ENCODE measurements at places on chromosomes 4 and X.

GRCh38 chr4:95963456-95963855 lies 123.6 kb downstream of the PDHA2 start:
- no peak for DNase-seq

DNA sequence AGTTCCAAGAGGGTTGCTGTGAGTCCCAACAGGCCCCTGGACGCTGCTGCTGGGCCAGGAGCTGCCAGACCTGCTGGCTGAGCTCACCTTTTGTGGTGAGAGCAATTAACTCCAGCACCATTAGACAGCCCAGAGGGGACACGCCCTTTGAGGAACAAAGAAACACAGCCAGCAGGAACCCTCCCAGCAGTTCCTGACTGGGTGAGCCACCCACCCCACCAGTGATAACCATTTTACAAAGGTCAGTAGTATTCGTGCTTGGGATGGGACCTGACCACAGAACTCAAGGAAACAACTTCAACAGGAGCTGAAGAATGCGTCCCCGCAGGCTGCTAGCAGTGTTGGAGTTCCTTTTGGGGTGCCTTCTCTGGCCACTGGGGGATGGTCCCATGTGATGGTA lies 38.8 kb upstream of the AFAP1 start:
- DNase-seq: no peak

GRCh38 chr4:24108567-24108966 lies 218.7 kb upstream of the PPARGC1A start:
- no peak for DNase-seq

GRCh38 chr4:14225688-14226207 lies 598.2 kb upstream of the BOD1L1 start:
- DNase-seq: no peak

GRCh38 chr4:54742636-54743399 lies 85.1 kb downstream of the KIT start:
- no peak for DNase-seq

DNA sequence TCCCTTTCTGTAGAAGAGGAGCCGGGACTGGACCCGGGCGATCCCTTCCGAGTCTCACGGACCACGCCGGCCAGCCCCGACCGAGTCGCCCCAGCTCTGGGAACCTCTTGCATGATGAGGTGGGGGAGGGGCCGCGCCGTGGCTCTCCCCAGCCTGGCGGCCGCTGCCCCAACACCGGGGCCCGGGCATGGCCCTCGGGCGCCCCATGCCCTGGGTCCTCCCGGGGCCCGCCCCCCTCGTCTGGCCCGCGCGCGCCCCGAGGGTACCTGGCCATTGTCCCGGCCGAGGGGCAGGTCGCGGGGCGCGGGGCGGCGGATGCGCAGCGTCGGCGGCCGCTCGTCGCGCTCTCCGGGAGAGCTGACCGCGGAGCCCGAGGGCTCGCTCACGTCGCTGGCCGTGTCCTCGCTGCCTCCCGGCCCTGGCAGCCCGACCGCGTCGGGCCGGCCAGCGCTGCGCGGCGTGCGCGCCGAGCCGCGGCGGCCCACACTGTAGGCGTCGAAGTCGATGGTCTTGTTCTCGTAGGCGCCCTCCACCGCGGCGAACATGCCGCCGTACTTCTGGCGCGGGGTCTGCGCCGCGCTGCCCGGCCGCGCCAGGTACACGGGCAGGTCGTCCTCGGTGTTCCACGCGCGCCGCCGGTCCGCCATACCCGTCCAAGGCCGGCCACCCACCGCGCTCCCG lies 423 bp downstream of the CRMP1 start:
- no peak for DNase-seq

- DNase-seq: no peak
Measured at GRCh38 chr4:136750897-136751296, 781.4 kb downstream of the PCDH18 start.

- DNase-seq: peak; percentile 70
Measured at GRCh38 chrX:19554786-19555185, 39.5 kb upstream of the MAP3K15 start.

DNA sequence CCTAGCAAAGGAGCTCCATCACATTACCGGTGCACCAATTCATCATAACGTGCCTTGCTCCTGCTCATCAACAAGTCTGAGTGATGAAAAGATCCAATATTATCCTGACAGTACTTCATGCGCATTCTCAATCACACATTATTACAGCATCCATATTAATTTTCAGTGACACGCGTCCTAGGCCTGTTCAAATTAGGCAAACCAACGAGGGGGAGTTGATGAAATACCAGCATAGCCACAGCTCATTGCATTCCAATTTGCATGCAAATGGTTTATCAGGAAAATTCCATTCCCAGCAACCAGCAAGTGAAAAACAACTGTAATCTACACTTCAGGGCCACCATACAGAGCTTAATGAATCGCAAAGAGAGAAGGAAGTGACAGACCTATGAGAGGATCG lies 236.9 kb downstream of the DCLK2 start:
- DNase-seq: peak; percentile 53

DNA sequence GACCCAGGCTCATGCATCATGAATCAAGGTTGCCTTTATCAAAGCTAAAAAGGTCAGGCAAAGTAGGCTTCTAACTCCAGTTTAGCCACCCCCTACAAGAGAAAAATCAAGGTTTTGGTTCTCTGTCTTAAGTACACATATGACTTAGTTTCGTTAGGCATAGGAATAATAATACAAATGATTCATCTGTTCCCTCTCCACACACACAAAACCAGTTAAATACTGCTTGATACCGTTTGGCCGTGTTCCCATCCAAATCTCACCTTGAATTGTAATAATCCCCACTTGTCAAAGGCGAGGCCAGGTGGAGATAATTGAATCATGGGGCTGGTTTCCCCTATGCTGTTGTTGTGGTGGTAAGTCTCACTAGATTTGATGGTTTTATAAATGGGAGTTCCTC lies 226.2 kb downstream of the HS6ST2 start:
- no peak for DNase-seq

GRCh38 chr4:66219401-66219800 lies 549.1 kb upstream of the EPHA5 start:
- DNase-seq: no peak

- DNase-seq: no peak
Measured at GRCh38 chr4:35925806-35926205, 318.5 kb downstream of the ARAP2 start.

DNA sequence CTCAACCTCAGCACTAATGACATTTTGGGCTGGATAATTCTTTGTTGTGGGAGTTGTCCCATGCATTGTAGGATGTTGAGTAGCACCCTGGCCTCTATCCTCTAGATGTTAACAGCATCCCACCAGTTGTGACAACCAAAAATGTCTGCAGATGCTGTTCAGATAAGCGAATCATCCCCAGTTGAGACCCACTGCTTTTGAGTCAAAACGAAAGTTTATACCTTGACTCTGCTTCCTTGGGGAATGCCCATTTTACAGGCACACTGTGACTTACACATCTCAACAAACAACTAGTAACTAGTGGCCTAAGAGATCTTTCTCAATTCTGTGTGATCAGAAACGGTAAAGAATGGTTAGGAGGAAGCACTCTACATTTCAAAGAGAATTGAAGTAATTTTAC lies 37.0 kb downstream of the SEPSECS start:
- no peak for DNase-seq

DNA sequence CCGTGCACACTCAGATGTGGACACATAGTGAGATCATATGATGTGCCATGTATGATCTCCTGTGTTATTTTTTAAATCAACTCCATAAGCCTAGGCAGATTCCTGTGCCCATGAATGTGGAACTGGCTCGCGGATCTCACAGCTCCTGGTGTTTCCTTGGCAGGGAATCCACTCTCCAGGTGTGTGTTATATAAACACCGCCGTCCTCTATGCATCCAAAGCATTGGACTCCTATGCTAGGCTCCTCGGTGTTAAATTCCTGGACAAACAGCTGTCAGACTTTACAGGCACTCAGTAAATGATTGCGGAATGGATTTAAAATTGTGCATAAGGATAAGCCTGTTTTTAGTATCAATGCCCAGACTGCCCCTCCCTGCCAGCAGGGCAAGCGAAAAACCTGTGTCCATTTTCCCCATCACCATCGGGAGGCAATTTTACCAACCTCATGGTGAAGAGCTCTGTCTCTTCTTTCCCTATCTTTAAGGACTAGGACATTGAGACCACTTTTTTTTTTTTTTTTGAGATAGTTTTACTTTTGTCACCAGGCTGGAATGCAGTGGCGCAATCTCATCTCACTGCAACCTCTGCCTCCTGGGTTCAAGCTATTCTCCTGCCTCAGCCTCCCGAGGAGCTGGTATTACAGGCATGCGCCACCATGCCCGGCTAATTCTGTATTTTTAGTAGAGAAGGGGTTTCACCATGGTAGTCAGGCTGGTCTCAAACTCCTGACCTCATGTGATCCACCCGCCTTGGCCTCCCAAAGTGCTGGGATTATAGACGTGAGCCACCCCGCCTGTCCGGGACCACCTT lies 23.6 kb upstream of the GPR78 start:
- peak; percentile 25 for DNase-seq

GRCh38 chr4:67568820-67569219 lies 10.3 kb downstream of the STAP1 start:
- DNase-seq: no peak

GRCh38 chrX:30618160-30618765 lies 35.0 kb upstream of the GK start:
- no peak for DNase-seq

DNA sequence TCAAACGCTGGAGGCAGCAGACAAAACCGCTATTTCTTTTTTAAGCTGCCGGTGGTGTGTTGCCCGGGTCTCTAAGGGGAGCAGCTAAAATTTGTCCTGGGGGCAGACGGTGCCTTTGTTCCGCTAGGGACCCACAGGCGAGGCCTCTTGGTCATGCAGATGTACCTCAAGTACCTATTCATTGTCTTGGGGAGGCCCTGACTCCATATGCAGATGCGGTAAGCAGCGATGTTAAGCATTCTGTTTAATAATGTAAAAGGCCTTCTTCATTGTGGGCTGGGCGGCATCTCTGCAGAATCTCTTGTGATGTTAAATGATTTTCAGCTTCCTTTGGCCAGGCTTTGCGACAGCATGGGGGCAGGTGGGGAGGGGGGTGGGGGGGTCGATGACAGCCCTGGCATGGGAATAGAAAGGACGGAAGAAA lies 98.9 kb upstream of the PJA1 start:
- no peak for DNase-seq

GRCh38 chrX:57121816-57122215 lies 468 bp upstream of the SPIN2B start:
- DNase-seq: no peak

DNA sequence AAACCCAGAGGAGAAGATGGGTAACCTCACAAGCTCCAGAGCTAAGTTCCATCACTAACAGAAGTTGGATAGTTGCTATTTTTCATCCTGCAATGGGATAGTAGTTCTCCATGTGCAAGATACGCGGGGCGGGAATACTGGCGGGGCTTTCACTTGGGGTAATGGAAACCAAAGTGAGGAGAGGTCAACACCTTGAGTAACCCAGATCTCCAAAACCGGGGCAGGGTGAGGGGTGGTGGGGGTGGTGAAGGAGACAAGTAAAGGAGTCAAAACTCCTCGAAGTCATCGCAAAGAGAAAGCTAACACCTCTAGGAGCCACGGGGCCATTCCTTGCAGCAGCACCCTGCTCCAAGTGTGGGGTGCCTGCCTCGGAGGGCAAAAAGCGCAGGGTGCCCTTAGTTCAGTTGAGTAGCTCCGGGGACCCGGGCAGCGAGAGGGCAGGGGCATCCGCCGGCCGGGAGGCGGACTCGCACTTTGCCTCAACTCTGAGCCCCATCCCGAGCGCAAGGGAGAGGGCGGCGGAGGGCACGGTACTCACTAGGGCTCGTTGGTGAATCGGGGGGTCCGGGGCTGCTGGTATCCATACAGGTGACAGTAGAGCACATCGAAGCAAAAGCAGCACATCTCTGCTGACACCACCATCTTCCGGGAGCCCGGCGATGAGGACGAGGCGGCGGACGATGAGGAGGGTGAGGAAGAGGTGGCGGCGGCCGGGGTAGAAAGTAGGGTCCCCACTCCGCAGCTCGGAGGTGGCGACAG lies 645 bp downstream of the AMMECR1 start:
- DNase-seq: no peak

GRCh38 chr4:15198070-15198727 lies 195.9 kb downstream of the CPEB2 start:
- DNase-seq: no peak

GRCh38 chr4:83124111-83124780 lies 9.7 kb upstream of the PLAC8 start:
- no peak for DNase-seq

DNA sequence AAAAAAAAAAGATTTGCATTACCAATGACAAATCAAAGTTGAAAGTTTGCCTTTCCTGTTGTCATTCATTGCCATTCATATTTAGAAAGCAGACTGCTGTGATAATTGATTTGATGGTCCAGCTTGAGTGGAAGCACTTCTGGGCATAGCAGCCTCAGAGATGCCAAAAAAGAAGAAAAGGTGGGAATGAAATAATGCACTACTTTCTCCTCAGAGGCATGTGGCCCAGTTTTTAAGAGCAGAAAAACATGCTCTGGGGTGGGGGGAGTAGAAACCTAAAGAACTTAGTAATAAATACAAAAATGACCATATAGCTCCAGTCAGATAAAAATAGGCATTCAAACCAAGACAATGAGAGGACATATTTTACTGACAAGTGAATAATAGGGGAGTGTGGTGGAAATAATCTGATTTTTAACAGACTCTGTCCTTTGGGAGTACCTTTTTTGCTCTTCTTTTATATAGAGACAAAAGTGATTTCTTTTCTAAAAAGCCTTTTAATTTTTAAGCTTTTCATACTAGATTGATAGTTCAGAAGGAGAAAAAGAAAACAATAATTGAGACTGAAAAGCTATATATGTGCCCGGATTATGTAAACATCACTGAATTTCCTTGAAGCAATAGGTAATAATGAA lies 599.1 kb downstream of the RPA4 start:
- no peak for DNase-seq

GRCh38 chr4:11615601-11616000 lies 186.9 kb upstream of the HS3ST1 start:
- no peak for DNase-seq

GRCh38 chrX:12363216-12363615 lies 224.9 kb downstream of the FRMPD4 start:
- no peak for DNase-seq

DNA sequence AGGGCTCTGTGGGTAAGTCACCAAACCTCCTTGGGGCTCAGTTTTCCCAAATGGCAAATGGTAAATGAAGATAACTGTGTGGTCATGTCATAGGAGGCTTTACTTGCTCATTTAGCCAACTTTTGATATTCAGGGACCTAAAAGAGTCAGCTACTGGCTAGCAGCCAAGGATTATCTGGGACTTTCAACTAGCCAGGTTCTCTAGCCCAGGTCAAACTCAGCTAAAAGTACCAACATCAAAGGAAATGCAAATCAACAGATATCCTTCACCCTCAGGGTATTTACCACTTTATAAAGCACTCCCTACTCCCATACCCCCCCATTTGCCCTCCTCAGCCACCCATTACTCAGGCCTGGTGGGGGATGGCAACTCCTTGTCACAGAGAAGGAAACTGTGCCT lies 7.5 kb downstream of the AMER1 start:
- DNase-seq: no peak

- DNase-seq: no peak
Measured at GRCh38 chr4:121353213-121353612, 27.6 kb downstream of the QRFPR start.

GRCh38 chrX:131675596-131676194 lies 131.8 kb downstream of the OR13H1 start:
- DNase-seq: no peak
